ENCODE measurements at places on chromosomes 11 and 22.
A peak's percentile ranks its signal among the peaks of the same experiment; 100 is the strongest.

GRCh38 chr22:35425971-35426800 is 26.2 kb downstream of the MCM5 start:
- DNase-seq, result no peak
- no peak overlapping the region for H3K27ac ChIP-seq
- H3K36me3 ChIP-seq, result peaks cover 2% of the 10 kb centered on the region
- no peaks in the 10 kb centered on the region for H3K4me1 ChIP-seq
- no peak overlapping the region for H3K4me3 ChIP-seq

- H3K27ac ChIP-seq, result no peak overlapping the region
- H3K27me3 ChIP-seq, result no peaks in the 10 kb centered on the region
- H3K4me1 ChIP-seq, result peaks cover 9% of the 10 kb centered on the region
- peak; percentile 12 for DNase-seq
- no peaks in the 10 kb centered on the region for H3K36me3 ChIP-seq
These were observed 9.4 kb downstream of the PLAAT2 start for GRCh38 chr11:63553759-63554158.

DNA sequence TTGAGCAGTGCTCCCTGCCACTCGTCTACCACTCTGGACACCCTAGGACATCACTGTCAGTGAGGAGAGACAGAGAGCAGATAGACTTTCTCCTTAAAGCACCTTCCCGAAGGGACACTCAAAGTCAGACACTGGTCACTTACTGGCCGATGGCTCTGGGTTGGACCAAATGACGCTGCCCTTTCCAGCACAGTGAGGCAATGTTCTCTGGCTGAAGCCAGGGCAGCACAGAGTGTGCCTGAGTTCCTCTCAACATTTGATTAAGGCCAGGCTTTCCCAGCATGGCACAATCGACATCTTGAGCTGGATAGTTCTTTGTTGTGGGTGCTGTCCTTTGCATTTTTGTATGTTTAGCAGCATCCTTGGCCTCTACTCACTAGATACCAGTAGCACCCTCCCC is 206.2 kb downstream of the CSNK2A3 start:
- no peaks in the 10 kb centered on the region for H3K36me3 ChIP-seq
- H3K4me3 ChIP-seq, result no peak overlapping the region
- DNase-seq, result no peak
- H3K27me3 ChIP-seq, result no peaks in the 10 kb centered on the region
- H3K4me1 ChIP-seq, result peaks cover 19% of the 10 kb centered on the region
- H3K27ac ChIP-seq, result no peak overlapping the region

- H3K4me3 ChIP-seq, result no peak overlapping the region
- no peak for DNase-seq
- H3K36me3 ChIP-seq, result no peaks in the 10 kb centered on the region
- H3K27ac ChIP-seq, result no peak overlapping the region
- no peaks in the 10 kb centered on the region for H3K4me1 ChIP-seq
These were observed 121.5 kb upstream of the B3GAT1 start for GRCh38 chr11:134533511-134533910.

DNA sequence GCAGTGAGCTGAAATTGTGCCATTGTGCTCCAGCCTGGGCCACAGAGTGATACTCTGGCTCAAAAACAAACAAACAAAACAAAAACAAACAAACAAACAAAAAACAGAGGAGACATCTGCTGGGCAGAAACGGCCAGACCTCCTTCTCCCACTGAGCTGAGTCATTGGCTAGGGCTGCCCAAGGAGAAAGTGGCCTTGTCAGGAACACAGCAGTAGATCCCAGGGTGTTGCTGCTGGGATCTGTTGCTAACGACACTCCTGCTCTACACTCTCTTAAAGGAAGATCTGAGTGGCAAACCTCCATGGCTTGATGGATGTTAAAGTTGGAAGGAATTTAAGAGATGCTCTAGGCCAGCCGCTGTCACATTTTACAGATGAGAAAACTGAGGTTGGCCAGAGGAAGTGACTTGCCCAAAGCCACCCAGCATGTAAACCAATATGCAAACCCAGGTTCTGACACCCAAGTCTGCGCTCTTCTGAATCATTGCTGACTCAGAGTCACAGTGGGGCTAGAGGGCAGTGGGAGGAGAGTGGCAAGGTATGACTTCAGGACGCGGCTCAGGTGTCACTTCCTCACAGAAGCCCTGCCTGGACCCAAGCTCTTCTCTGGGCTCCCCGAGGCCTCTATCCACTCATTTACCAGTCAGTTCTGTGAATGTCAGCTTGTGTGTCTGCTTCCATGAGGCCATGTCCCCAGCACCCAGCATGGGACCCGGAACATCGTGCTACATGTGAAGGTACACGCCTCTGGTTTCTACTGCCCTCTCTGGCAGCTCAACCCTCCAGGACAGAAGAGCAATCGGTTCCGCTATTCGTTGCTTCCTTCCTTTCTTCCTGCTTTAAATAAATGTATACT is 11.3 kb upstream of the GDPD5 start:
- no peaks in the 10 kb centered on the region for H3K27me3 ChIP-seq
- H3K4me3 ChIP-seq, result no peak overlapping the region
- H3K27ac ChIP-seq, result no peak overlapping the region
- H3K36me3 ChIP-seq, result no peaks in the 10 kb centered on the region

GRCh38 chr11:112966561-112966960 is 5.3 kb downstream of the NCAM1 start:
- H3K4me1 ChIP-seq, result peaks cover 15% of the 10 kb centered on the region
- no peak overlapping the region for H3K27ac ChIP-seq
- no peaks in the 10 kb centered on the region for H3K27me3 ChIP-seq
- H3K36me3 ChIP-seq, result no peaks in the 10 kb centered on the region
- H3K4me3 ChIP-seq, result no peak overlapping the region

DNA sequence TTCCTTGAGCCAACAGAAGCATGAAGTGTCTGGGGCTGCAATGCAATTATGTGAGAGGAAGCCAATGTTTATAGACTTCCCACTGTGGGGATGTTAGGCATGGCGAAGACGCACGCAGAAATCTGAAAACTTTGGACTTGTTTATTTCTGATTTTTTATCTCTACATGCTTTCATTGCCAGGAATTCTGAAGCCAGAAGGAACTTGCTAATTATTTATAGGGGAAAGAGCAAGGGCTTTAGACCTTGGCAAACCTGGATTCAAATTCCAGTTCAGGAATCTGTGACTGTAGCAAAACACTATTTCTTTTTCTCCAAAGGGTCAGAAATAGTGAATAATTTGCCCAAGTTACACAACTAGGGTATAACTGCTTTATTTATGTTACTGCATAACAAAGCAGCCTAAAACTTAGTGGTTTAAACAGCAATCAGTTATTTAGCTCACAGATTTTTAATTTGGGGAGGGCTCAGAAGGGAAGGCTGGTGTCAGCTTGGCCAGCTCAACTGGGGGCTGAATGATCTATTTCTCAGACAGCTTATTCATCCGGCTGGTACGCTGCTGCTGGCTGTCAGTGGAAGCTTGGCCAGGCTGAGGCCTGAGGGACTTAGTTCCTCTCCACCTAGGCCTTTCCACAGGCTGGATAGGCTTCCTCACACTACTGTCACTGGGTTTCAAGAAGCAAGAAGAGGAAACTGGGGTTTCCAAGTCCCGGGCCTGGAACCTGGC is 1.9 kb upstream of the OR6Q1 start:
- no peaks in the 10 kb centered on the region for H3K27me3 ChIP-seq
- no peak overlapping the region for H3K4me3 ChIP-seq
- no peak overlapping the region for H3K27ac ChIP-seq
- H3K36me3 ChIP-seq, result no peaks in the 10 kb centered on the region
- no peak for DNase-seq
- H3K4me1 ChIP-seq, result no peaks in the 10 kb centered on the region

GRCh38 chr22:25035715-25036114 is 83.2 kb downstream of the KIAA1671 start:
- no peak overlapping the region for H3K27ac ChIP-seq
- H3K27me3 ChIP-seq, result no peaks in the 10 kb centered on the region
- H3K4me1 ChIP-seq, result no peaks in the 10 kb centered on the region
- no peaks in the 10 kb centered on the region for H3K36me3 ChIP-seq

DNA sequence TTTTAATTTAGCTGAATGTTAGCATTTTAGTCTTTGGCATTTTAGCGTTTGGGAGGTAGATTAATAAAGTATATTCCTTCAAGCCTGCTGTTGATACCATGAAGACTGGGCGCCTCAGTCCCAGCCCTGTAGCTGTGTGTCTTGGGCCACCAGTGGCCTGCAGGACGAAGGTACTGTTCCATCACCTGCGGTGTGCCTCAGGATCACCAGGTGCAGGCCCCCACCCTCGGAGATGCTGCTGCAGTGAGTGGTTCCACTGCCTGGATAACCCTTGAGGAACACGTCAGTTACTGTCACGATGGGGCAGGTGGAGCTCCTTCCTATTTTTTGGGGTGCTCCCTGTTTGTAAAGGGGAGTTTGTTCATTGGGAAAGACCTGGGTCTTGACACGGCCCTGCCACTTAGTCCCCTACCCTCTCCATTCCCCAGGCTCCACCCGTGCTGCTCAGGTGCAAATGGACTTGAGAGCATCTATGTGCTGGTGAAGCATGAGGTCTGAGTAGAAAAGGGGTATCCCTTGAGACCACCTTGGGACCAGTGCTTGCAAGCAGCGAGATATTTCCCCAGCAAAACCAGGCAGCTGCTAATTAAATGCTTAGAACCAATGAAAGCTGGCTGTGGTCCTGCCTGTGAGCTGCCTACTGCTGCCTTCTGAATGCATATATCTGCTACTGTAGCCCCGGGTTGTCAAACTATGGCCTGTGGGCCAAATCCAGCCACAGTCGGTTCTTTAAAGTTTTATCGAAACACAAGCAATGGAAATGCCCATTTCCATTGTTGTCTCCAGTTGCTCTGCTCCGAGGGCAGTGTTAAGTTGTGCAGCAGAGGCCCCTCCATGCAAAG is 28.7 kb downstream of the INCENP start:
- peaks cover 18% of the 10 kb centered on the region for H3K36me3 ChIP-seq
- no peak overlapping the region for H3K4me3 ChIP-seq
- no peaks in the 10 kb centered on the region for H3K4me1 ChIP-seq

DNA sequence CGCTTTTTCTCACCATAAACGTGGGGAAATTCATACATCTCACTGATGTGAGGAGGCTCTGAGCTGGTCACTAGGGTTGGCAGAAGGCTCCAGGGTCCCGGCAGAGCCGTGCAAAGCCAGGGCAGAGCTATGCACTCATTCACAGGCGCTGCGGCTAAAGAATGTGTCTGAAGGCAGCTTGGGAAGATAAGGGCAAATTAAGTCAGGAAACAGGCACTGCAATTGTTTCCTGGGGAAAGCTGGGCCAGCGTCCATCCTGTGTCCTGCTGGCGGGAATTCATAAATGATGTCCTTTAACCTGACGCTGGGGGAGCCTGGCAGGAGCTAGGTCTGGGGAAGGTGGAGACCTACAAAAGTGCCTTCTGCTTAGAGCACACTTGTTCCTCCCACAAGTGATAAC is 27.6 kb downstream of the PKNOX2 start:
- H3K27ac ChIP-seq, result no peak overlapping the region
- no peak overlapping the region for H3K4me3 ChIP-seq
- H3K27me3 ChIP-seq, result no peaks in the 10 kb centered on the region
- H3K36me3 ChIP-seq, result no peaks in the 10 kb centered on the region

- DNase-seq, result no peak
- H3K27me3 ChIP-seq, result no peaks in the 10 kb centered on the region
- H3K27ac ChIP-seq, result no peak overlapping the region
- no peak overlapping the region for H3K4me3 ChIP-seq
- no peaks in the 10 kb centered on the region for H3K36me3 ChIP-seq
- no peaks in the 10 kb centered on the region for H3K4me1 ChIP-seq
These were observed 126.2 kb downstream of the BCR start for GRCh38 chr22:23306438-23306921.

DNA sequence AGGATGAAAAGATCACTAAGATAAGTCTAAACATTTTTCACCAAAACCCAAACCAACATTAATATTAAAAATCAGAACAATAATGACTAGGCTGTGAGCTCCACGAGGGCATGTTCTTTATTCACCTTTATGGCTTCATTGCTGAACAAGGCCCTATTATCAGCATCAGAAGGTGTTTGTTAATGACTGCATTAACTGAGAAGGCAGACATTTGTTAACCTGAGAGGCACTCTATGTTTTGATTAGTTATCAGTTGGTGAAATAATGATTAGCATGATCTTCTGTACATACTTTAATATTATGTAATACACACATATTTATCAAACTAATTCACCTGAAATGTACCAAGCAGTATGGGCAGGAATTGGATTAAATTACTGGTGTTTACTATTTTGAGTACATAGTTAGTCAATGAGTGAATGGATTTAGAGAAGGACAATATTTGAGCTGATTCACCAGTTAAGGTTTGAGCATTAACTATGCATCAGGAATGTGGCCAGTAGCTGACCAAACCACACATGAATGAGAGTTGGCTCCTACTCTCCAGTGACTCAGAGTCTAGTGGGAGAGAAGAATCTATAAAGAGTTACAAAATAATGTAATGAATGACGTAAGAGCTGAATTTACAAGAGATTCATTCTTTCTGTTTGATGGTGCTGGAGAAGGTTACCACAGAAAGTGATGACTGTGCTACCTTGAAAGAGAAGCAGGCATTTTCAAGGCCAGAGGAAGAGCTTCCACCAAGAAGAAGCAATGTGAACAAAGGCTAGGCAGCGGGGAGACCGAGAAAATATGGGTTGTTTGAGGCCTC is 6.7 kb downstream of the IL18 start:
- DNase-seq, result no peak
- no peaks in the 10 kb centered on the region for H3K36me3 ChIP-seq
- no peaks in the 10 kb centered on the region for H3K27me3 ChIP-seq
- H3K4me3 ChIP-seq, result no peak overlapping the region
- no peak overlapping the region for H3K27ac ChIP-seq

- H3K4me3 ChIP-seq, result no peak overlapping the region
- H3K27me3 ChIP-seq, result no peaks in the 10 kb centered on the region
These were observed 37.7 kb downstream of the DDI1 start for GRCh38 chr11:104073950-104074705.

DNA sequence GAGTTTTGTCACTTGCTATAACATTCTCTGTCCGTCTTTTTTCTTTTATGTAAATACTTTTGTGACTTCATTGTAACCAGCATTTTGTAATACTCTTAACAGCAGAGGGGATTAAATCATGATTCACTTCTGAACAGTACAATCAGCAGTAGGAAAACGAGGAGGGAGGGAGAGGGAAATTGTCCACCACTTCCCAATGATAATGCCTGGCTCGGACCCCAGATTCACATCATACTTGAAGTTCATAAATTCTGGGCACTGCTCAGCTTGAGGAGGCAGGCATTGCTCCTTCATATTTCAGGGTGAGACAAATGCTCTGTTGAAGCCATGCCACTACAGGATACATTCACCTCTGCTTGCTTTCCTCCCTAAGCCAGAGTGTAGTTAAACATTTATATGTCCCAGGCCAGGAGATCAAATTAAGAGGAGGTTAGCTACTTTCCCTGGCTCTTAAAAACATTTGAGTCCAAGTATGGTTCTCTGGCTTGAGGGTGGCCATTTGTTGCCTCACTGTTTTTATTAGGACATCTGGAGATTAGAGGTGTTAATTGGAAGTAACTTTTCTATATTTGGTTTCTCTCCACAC is 129.0 kb upstream of the LDLRAD3 start:
- H3K36me3 ChIP-seq, result no peaks in the 10 kb centered on the region
- no peak overlapping the region for H3K4me3 ChIP-seq
- DNase-seq, result no peak

GRCh38 chr11:35593143-35593542 is 25.1 kb upstream of the FJX1 start:
- no peak overlapping the region for H3K4me3 ChIP-seq
- H3K36me3 ChIP-seq, result no peaks in the 10 kb centered on the region
- H3K4me1 ChIP-seq, result peaks cover under 1% of the 10 kb centered on the region
- H3K27me3 ChIP-seq, result no peaks in the 10 kb centered on the region
- no peak for DNase-seq

- H3K4me3 ChIP-seq, result no peak overlapping the region
- H3K36me3 ChIP-seq, result no peaks in the 10 kb centered on the region
- H3K4me1 ChIP-seq, result no peaks in the 10 kb centered on the region
- no peak overlapping the region for H3K27ac ChIP-seq
- DNase-seq, result no peak
These were observed 15.6 kb downstream of the CEP57 start for GRCh38 chr11:95805869-95806268.

Measured in MM.1S (cell line).